ENCODE measurements at places on chromosomes 16 and 17. TPM values are rescaled to one million over a fixed set of nuclear protein-coding genes. Genes with fewer than 3 reads are reported as not detected.

MIF4GD gene
- 27.9 TPM for total RNA-seq

DNA sequence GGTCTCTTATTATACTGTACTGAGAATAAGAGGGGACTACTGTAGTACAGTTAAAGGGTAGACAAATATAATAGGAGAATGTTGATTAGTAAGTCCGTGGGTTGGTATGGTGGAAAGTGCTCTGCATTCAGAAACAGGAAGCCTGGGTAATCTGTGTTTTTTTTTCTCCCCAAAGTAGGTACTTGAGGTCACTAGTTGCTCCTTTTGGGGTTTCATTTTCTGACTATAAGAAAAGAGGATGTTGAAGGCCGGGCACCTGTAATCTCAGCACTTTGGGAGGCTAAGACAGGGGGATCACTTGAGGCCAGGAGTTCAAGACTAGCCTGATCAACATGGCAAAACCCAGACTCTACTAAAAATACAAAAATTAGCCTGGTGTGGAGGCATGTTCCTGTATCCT is 42.0 kb upstream of the MMD start:
- no peaks in the 10 kb centered on the region for H3K27me3 ChIP-seq
- H3K36me3 ChIP-seq: no peaks in the 10 kb centered on the region
- H3K4me3 ChIP-seq: no peak overlapping the region
- no peaks in the 10 kb centered on the region for H3K4me1 ChIP-seq
- no peak overlapping the region for H3K27ac ChIP-seq

DNA sequence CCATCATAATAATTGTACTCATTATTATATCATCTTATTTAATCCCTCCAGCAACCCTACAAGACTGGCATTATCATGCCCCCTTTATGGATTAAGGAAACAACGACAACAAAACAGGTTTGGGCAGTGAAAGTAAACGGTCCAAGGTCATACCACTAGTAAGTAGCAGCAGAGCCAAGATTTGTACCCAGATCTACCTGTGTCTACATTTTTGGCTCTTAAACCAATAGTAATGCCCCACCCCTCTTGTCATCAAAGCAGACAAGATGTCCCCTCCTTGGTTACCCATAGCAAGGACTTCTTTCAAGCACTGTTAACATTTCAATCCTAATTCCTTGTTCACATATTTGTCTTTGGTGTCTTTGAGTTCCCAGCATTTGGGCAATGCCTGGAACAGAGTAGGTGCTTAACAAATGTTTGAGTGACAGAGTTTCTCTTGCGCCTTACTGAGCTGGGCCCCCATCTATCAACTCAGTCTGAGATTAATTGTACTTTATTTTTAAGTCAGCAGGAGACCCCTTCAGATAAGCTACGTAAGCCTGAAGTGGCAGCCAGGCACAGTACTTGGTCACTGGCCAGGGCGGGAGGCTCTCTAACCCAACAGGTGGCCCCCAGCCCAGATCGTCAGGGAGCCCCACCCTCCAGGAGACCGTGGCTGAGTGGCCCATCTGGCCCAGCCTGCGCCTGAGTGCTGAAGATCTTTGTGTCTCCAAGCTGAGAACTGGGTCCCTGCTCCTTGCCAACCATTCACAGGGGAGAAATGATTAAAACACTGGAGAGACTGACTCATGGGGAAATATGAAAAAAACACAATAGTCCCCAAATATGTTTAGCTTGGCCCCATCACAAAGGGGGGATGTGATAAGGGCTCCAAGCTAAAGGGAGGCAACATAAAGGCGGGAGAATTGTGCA is 75.8 kb downstream of the AXIN2 start:
- no peak overlapping the region for H3K4me3 ChIP-seq
- H3K27me3 ChIP-seq: peaks cover 29% of the 10 kb centered on the region
- no peak for DNase-seq
- H3K27ac ChIP-seq: no peak overlapping the region

TBC1D3B gene
- 11.7 TPM for total RNA-seq

- peaks cover 36% of the 10 kb centered on the region for H3K36me3 ChIP-seq
- no peak overlapping the region for H3K4me3 ChIP-seq
- H3K4me1 ChIP-seq: peaks cover 3% of the 10 kb centered on the region
- no peak for DNase-seq
Measured at GRCh38 chr17:29633886-29634285, 11.2 kb upstream of the CORO6 start.

- peaks cover 52% of the 10 kb centered on the region for H3K4me1 ChIP-seq
- H3K27me3 ChIP-seq: no peaks in the 10 kb centered on the region
Measured at GRCh38 chr16:64952177-64952576, 169.7 kb downstream of the CDH11 start.

- DNase-seq: no peak
- no peak overlapping the region for H3K4me3 ChIP-seq
- H3K27me3 ChIP-seq: no peaks in the 10 kb centered on the region
- no peaks in the 10 kb centered on the region for H3K36me3 ChIP-seq
Measured at GRCh38 chr17:19719355-19720209, 3.2 kb upstream of the SLC47A2 start.

DNA sequence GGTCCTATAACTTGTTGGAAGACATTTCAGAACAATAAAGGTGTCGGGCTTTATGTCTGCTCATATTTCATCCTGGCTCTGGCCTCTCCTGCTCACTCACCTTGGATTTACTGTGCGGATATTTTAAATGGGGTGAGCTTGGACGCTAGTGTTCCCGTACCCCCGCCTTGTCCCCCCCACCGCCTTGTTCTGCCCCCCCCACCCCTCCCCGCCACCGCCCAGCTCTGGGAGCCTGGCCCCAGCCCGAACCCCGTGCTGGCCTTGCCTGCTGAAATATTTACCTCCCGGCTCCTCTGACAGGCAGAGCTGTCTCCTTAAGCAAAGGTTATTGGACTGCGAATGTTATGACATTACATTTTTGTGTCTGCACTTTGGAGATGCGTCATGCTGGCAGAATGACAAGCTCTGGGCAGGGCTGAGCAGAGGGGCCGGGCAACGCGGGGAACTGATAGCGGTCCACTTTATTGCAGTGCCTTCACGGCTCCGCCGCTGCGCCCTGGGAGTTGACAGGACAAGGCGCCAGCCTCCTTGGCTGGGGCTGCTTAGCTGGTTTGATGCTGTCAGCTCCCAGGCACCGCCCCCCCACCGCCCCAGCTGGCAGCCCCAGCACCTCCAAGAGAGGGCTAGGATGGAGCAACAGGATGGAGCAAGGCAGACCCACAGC is 222.5 kb upstream of the GSE1 start:
- H3K27me3 ChIP-seq: no peaks in the 10 kb centered on the region
- peak overlapping the region; percentile 44 for H3K27ac ChIP-seq
- H3K4me3 ChIP-seq: no peak overlapping the region
- no peaks in the 10 kb centered on the region for H3K36me3 ChIP-seq
- peaks cover 27% of the 10 kb centered on the region for H3K4me1 ChIP-seq
- DNase-seq: no peak

LHX1 gene
- total RNA-seq: not detected

DNA sequence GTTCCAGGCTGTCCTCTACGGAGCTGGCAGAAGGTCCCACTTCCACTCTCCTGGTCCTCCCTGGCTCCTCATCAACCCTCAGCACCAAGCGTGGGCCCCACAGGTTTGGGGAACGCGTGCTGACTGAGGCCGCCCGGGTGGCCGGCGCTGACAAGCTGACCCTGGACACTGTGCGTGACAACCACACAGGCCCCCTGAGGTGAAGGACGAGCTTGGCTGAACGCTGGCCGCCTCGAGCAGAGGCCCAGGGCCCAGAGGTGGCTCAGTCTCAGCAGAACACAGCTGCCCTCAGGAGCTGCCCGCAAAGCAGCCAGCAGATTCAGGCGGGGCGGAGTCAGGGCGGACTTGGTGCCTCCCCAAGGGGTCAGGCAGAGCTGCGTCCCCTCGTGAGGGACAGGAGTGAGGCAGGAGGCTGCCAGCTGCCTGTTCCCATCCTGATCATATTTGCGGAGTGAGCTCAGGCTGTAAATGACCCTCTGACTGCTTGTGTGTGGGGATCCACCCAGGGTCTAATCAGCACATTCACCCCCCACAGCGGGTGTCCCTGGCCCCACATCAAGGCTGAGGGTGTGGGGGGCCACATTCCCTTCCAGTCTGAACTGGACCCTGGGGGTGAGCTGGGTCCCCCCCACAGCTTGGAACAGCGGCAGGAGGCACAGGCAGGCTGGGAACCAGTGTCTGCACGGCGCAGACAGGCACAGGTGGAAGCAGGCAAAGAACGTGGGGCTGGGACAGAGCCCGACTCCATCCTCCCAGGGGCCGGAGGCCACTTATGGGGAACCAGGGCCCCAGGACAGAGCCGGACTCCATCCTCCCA is 105.1 kb upstream of the METRNL start:
- H3K4me1 ChIP-seq: peaks cover 4% of the 10 kb centered on the region
- H3K36me3 ChIP-seq: no peaks in the 10 kb centered on the region
- H3K4me3 ChIP-seq: no peak overlapping the region

IRX3 gene
- total RNA-seq: 0.91 TPM

DNA sequence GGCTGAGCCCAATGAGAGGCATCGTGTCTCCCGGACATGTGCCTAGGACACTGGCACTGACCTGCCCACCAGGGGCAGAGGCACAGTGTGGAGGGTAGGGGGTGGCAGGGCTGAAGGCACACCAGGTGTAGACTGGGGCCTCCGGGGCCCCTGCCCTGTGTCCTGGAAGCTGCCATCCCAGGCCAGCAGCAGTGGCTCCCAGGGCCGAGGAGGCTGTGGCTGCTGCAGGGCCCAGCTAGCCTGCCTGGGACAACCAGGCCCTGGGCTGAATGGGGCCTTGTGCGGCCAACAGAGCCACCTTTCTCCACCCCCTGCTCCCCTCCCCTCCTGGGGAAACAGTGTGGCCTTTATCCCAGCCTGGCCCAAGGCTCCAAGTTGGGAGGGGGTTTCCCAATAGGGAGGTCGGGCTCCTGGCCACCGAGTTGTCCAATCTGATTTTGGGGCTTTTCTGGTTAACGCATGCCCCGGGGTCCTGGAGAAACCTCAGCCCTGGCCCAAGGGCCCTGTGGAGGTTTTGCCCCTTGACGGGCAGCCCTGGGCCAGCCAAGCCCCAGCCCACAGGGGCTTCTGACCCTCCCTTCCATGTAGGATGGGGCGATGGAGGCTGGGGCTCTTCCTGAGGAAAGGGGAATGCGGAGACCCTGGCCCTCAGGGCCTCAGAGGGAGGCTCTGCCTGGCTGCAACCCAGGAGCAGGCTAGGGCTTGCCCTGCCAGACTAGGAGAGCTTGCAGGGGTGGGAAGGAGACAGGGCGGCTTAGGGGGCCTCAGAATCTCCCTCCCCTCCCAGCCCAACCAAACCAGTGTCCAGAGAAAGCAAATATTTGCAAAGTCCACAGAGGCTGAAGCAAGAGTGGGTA is 4.2 kb downstream of the MTSS2 start:
- DNase-seq: no peak
- peak overlapping the region; percentile 54 for H3K27ac ChIP-seq
- H3K27me3 ChIP-seq: no peaks in the 10 kb centered on the region
- peaks cover 41% of the 10 kb centered on the region for H3K4me1 ChIP-seq

KRT24 gene
- not detected for total RNA-seq

GRCh38 chr16:6940968-6941367 is 391.7 kb upstream of the RBFOX1 start:
- no peaks in the 10 kb centered on the region for H3K36me3 ChIP-seq
- no peaks in the 10 kb centered on the region for H3K4me1 ChIP-seq
- no peak for DNase-seq
- H3K4me3 ChIP-seq: no peak overlapping the region
- no peaks in the 10 kb centered on the region for H3K27me3 ChIP-seq
- H3K27ac ChIP-seq: no peak overlapping the region

CRYBA1 gene
- not detected for total RNA-seq

PYY gene
- total RNA-seq: not detected

RBBP6 gene
- 43.6 TPM for total RNA-seq

CCL4L2 gene
- not detected for total RNA-seq

- H3K27me3 ChIP-seq: no peaks in the 10 kb centered on the region
- H3K4me1 ChIP-seq: peaks cover 2% of the 10 kb centered on the region
- no peak overlapping the region for H3K27ac ChIP-seq
- DNase-seq: no peak
- H3K4me3 ChIP-seq: no peak overlapping the region
Measured at GRCh38 chr17:42233994-42234393, 39.7 kb upstream of the GHDC start.

GJC1 gene
- total RNA-seq: 40.6 TPM

FAM20A gene
- not detected for total RNA-seq

DNA sequence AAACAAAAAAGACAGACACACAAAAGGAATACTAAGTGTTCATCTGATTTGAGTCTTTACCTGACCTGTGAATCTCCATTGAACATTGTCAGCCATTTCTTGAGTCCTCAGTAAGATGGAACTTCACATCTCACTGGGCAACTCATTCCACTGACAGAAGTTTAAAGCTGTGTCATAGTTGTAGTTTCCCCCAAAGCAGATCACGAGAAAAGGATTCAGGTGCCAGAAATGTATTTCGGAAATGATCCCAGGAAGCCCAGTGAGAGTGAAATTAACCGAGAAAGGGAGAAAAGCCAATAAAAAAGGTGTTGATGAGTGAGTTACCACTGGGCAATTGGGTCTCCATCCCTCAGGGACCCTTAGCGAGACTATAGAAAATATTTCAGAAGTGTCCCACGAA is 6.5 kb downstream of the CHD9 start:
- no peak for DNase-seq
- H3K36me3 ChIP-seq: peaks cover under 1% of the 10 kb centered on the region
- peaks cover 45% of the 10 kb centered on the region for H3K4me1 ChIP-seq
- H3K27me3 ChIP-seq: no peaks in the 10 kb centered on the region
- peak overlapping the region; percentile 54 for H3K27ac ChIP-seq

GRCh38 chr16:81099958-81100357 is 3.8 kb upstream of the GCSH start:
- H3K36me3 ChIP-seq: no peaks in the 10 kb centered on the region
- H3K4me3 ChIP-seq: no peak overlapping the region
- no peak for DNase-seq
- H3K27ac ChIP-seq: no peak overlapping the region

GRCh38 chr16:21953541-21953902 is 361 bp downstream of the UQCRC2 start:
- no peaks in the 10 kb centered on the region for H3K27me3 ChIP-seq
- peak overlapping the region; percentile 93 for H3K4me3 ChIP-seq
- H3K27ac ChIP-seq: peak overlapping the region; percentile 98
- DNase-seq: no peak
- H3K4me1 ChIP-seq: peaks cover 28% of the 10 kb centered on the region

ZNF624 gene
- 11.7 TPM for total RNA-seq

DNA sequence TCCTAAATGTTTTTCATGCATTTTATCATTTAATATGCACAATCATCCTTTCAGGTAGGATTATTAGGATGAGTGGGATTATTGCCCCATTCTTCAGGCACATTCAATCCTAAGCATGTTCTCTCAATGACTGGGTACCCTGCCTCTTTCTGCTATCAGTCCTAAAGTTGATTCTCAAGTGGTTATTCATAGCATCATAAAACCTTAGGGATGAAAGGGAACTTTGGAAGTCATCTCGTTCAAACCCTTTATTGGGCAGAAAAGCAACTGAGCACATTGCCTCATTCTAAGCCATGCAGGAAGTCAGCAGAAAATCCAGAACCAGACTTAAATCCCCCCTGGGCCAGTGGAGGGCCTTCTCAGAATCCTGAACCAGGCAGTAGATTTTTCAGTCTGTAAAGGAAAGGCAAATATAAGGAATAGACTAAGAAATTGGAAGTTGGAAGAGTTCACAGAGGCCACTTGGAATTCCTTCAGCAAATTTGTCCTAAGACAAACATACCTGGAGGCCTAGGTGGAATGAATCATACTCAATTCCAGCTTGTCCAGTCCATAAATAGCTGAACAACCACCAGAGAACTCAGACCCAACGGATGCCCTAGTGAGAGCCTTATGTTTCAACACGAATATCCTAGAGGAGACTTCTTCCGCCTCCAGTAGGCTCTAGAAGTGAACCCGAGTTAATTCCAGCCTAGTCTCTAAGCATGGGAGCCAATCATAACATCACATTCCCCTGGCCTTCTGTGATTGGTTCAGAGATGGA is 62.7 kb downstream of the IRX6 start:
- H3K27ac ChIP-seq: no peak overlapping the region
- H3K27me3 ChIP-seq: peaks cover 8% of the 10 kb centered on the region
- H3K4me1 ChIP-seq: no peaks in the 10 kb centered on the region

BRICD5 gene
- 10.1 TPM for total RNA-seq

CHRNE gene
- 0.27 TPM for total RNA-seq
